Coronary artery (tissue), 2 donors: ENCODE measurements at places on chromosomes 3 and 15.

- no peak for DNase-seq
These were observed 78.1 kb upstream of the XCR1 start for GRCh38 chr3:46105306-46105919.

- DNase-seq: no peak
These were observed 932 bp upstream of the PLCD1 start for GRCh38 chr3:38030126-38031021.

- DNase-seq: no peak
These were observed 167.5 kb upstream of the TOPAZ1 start for GRCh38 chr3:44074181-44074580.

- peak; percentile 67 for DNase-seq
These were observed 2.0 kb downstream of the ABTB1 start for GRCh38 chr3:127674790-127675189.

DNA sequence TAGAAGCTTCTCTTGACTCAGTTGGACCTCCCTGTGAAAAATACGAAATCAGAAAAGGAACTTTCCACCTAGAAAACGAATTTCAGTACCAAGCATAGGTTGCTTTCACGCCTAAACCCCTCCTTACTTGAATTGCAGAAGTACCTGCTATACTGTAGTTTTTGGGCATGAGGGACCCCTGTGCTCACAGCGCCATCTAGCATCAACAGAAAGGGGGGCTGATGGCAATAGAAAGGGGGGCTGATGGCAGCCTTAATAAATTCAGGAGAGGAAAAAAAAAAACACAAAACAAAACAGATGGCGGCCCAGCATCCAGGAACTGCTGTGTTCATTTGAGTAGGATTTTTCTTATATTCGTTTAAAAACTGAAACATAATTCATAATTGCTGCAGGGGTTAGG, 96.7 kb downstream of the NPAP1 start:
- no peak for DNase-seq

- no peak for DNase-seq
These were observed 105.4 kb downstream of the PTPRG start for GRCh38 chr3:61666615-61667330.

DNA sequence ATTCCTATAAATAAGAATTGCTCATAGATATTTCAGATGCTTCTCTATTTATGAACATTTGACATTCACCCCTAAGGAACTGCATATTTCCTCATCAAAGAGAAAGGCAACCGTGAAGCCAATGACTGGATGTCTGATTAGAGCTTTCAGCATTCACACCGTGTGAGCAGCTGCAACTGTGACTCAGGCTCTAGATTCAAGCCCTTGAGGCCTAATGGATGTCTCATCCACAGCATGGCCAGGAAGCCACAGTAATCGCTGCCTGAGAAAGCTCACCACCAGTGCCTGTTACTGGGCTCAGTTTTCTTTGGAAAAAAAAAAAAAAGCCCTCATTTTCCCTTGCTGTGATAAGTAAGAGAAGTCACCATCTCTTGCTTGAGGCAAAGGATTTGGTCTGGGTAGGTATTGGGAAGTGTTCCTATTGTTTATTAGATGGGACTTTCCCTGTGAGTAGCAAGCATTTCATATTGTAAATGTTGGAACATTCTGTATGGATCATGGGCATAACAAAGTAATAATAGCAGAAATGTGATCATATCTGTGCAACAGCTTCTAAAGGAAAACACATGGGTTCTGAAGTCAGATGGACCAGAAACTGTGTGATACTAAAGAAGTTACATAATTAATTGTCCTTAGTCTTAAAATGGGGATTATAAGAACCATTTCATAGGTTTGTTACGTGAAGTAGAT, 783.7 kb downstream of the AGBL1 start:
- no peak for DNase-seq

DNA sequence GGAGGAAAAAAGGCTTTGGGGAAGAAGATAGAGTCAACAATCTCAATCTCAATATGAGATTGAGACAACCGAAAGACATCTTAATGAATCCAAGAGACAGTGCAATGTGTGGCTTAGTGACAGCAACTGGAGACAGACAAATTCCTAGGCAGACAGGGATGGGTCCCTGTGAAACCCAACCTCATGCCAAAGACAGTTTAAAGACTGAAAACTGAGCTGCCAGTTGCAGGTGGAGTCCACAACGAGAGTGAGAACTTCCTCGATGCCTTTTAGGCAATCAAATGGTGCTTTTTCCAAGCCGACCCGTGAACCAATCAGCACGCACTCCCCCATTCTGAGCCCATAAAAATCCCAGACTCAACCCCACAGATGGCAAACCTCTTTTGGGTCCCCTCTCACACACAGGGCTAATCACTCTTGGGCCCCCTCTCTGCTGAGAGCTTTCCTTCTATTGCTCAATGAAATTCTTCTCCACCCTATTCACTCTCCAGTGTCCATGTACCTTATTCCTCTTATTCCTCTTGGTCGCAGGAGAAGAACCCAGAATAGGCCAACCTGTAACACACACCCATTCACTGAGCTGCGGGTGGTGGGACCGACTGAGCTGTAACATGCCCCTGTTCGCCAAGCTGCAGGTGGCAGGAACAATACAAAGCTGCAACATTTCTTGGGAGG, 34.8 kb downstream of the ZMAT3 start:
- no peak for DNase-seq

DNA sequence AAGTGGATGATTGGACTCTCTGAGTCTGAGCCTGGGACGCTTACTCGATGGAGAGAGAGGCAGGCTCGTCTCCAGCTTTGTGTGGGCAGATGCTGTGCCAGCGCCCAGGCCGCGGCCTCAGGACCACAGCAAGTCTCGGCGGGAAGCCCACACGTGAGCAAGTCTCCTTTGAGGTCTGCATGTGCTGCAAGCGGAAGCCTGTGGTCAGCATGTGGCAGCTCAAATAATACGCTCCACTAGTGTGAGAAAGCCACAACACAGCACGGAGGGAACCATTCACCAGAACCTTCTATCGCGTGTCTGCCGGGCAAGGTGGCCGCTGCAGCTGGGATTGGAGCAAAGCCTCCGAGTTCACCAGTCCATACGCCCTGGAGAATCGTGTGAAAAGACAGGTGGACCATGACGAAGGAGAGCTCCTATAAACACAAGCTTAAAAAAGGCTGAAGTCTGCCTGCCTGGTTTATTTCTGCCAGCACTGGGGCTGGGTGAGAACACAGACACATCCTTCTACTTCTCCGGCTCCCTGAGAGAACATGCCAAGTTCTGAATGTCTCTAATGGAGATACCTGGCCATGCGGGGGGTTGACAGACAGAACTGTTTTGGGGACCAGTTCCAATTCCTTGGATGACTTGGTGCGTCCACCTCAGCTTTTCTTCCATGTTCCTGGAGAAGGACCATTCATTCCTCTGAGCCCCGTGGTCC, 82.0 kb upstream of the LRIG1 start:
- no peak for DNase-seq

- DNase-seq: no peak
These were observed 145.4 kb upstream of the TLE3 start for GRCh38 chr15:70242951-70243685.

GRCh38 chr15:73369154-73369694, 466 bp upstream of the HCN4 start:
- DNase-seq: no peak
